ENCODE measurements at places on chromosomes 11 and 22.

GRCh38 chr11:108565653-108566052 is 27.9 kb downstream of the EXPH5 start:
- DNase-seq: no peak

DNA sequence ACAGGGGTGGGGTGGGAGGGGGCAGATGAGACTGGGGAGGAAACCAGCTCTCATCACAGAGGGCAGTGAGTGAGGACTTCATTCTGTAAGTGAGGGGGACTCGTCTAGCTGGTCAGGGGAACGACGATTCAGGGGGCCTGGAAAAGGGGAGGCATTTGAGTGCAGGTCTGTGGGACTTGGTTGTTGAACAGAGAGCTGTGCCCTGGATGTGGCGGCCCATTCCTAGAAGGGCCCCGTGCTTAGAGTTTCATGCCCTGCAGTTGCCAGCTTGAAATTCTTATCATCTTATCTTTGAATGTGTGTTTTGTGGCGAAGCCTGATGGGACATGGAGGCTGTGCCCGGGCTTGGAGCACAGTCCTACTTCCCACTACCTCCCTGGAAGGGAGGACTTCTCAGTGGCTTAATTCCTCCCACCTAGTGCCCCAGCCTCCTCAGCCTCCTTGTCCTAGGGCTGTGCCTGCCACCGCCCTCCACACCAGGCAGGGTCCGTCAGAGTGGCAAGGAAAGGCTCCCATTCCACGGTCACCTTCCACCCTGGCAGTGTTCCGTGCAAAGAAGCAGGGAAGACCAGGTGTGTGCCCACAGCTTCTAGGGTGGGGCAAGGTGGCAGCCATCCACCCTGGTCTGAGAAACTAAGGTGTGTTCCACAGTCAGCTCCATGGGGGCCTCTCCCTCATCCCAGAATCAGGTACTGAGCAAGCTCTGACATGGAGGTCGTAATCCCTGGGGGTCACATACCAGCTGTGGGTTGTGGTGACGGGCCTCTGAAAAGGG is 59.7 kb upstream of the LMO1 start:
- no peak for DNase-seq

DNA sequence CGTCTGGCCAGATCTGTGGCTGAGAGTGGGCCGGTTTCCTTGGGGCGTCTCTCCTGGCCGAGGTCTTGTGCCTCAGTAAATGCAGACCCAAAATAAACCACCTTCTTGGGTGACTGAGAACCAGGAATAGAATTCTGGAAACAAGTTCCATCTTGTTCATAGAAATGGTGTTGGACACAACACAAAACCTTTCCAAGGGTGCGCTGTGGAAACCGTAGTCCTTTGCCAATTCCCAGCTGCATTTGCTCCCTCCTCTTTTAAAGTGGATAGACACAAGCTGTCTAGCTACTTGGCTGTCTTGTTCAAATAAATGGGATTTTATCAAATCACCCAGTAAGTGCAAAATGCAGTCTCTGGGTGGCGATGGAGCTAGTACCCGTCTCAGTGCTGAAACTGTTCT is 300.2 kb downstream of the SHANK2 start:
- no peak for DNase-seq

GRCh38 chr22:37749831-37750595 is 53.2 kb downstream of the TRIOBP start:
- DNase-seq: no peak

DNA sequence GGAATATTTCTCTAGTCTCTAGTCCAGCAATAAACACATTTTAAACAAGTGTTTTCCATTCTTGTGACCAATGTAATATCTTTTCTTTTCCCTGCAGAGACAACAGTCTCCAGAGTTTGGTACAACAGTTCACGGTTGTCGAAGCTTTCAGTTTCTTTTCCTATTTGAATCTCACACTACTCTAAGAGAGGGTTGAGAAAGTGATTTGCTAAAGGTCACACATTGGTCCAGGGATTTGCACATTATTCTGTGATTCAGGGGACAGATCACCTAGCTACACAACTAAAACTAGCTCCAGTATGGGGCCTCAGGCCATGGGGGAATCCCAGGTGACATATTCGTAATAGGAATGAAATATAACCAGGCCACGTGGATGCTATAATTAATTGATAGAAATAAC is 132.5 kb downstream of the HIPK3 start:
- DNase-seq: no peak

- DNase-seq: no peak
Measured at GRCh38 chr11:7982582-7983119, 4.5 kb upstream of the EIF3F start.
